Stimulated activated CD4-positive, alpha-beta T cell treated with anti-CD3 and anti-CD28 coated beads, Interleukin-4, amount 100 ng/mL, for 48 hours (primary cell): ENCODE measurements at places on chromosomes 11 and 22.

DNA sequence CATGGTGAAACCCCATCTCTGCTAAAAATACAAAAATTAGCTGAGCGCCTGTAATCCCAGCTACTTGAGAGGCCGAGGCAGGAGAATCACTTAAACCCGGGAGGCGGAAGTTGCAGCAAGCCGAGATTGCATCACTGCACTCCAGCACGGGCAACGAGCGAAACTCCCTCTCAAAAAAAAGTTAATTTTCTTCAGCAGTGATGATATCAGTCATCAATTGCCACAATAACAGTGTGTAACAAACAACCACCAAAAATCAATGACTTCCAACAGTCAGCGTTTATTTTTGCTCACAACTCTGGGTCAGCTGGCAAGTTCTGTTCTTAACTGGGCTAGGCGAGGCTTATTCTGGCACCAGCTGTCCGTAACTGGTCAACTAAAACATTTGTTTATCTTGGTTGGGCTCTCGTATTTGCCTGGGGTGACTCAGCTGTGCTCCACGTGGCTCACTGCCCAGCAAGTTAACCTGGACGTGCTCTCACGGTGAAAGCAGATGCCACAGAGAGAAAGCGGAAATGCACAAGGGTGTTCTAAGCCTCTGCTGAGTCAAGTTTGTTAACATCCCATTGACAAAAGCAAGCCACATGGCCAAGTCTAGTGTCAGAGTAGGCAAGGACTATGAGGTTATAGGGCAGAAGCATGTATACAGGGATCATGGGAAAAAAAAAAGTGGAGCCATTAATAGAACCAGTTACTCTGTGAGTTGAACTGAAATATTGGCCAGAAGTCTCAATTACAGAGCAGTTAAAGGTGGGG, 52.1 kb downstream of the LHFPL7 start:
- no peak for DNase-seq

DNA sequence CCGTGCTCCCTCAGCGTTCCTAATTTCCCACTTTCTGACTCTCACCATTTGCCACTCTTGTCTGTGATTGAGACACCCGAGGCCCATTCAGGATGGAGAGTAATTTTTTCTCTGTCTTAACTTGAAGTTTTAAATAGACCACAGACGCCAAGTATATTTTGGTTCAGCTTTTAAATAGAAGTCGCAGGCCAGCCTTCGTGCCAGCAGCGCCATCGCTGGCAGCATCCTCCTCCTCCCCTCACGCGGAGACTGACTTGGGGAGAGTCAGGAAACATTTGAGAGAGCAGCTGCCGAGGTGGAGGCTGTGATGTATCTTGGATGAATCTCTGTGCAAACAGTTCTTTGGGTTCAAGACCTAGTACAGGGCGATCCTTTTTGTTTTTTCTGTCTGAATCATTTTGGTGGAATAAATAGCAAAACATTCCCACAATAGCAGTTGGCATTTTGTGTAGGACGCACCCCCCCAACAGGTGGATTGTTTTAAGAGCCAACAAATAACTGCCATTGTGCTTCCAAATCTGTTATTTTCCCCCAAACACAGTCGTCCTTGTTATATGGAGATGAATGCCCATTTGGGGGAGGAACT, 889 bp upstream of the DMC1 start:
- peak; percentile 23 for DNase-seq

DNA sequence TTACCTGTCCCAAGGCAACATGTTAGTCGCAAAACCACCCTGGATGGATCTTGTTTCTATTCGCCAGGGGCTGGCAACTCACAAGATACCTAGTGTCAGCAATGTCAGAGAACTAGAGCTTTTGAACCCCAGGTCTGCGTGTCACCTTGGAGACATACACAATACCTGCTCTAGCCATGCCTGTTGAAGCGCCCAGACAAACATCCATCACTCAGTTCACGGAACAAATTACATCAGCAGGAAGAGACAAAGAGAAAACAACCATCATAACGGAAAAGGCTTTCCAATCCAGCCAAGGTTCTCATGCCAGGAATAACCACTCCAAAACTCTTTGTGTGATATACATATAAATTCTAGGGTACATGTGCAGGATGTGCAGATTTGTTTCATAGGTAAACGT, 2.2 kb downstream of the CD59 start:
- DNase-seq, result no peak

- no peak for DNase-seq
These were observed 67.5 kb downstream of the PLEKHA7 start for GRCh38 chr11:16946477-16947282.

GRCh38 chr11:120128392-120129119, 9.4 kb downstream of the TRIM29 start:
- no peak for DNase-seq

DNA sequence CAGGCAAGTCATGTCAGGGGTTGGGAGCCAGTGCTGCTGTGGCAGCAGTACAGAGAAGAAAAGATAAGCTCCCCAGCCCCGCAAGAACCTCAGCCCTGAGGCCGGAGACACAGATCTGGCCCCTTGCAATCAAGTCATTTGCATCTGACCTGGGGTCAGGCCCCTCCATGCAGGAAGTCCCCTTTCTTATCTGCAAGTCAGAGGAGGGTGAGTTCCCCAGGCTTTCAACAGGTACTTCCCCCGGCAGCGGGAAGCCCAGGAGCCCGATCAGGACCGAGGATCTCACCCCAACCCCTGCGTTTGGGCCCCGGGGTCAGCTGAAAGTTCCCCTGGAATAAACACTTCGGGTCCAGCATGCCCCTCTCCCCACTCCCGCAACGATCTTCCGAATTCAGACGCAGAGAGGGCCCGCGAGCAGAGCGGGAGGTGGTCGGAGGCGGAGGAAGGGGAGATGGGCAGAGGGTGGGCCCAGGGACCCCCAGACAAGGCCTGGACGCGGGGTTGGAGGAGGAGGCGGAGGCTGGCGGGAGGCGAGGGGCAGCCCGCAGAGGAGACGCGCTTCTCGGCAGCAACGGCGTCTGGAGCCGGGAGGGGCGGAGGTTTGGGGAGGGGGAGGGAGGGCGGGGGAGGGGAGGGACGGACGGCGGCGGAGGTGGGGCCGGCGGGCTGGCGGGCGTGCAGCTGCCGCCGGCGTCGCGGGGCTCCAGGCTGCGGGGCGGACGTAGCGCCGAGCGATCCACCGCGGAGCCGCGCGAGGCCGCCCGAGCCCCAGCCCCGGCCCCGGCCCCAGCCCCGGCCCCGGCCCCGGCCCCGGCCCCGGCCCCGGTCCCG, at the start of gene TSPAN18:
TSS of gene TSPAN18 (plus strand) at position 680 of the 831 bp plus-strand sequence. CDS start 179,455 bp downstream, outside the sequence.
- no peak for DNase-seq

DNA sequence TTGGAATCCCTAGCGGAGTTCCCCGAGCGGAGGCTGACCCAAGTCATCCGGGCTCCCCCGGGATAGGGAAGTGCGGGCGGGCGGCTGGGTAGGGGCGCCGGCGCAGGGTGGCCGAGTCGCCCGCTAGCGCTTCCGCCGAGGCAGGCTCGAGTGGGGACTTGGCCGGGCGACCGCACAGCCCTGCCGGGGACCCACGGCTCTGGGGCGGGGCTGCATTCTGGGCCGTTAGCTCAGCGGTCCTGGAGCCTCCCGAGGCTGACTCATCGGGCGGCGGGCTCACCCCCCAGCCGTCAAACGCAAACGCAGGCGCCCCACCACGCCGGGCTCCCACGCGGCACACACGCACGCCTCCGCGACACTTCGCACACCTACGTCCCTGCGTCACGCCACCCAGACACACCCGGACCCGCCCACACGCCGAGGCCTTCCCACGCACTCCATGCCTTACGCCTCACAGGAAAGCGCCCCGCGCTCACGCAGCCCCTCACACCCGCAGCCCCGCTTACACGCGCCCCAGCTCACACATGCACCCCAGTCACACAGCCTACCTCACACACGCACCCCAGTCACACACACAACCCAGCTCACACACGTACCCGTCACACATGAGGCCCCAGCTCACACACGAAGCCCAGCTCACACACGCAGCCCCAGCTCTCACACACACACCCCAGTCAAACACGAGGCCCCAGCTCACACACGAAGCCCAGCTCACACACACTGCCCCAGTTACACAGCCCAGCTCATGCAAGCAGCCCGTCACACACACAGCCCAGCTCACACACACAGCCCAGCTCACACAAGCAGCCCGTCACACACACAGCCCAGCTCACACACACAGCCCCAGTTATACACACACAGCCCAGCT, 1.2 kb downstream of the PHLDB1 start:
- peak; percentile 58 for DNase-seq

DNA sequence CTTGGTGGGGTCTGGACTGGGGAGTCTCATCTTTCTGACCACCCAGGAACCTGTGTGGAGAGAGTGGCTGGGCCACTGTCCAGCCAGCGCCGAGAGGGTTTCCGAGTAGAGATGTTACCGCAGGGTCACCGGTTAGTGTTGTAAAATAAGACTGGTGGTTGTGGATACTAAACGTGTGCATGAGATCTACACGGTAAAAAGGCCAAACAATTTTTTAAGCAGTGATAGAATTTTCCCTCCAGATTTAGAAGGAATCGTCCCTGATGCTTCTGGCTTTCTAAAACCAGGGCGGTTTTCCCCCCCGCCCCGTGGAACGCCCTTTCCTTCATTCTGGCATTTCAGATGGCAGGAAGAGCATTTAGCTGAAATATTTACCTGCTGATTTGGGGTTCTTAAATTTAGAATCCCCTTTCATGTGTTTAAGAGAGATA, 72.6 kb upstream of the PPARA start:
- DNase-seq, result no peak
